ENCODE measurements at places on chromosomes 16 and 17.

GRCh38 chr16:26269673-26270072 is 577.9 kb downstream of the HS3ST4 start:
- no peak for DNase-seq

DNA sequence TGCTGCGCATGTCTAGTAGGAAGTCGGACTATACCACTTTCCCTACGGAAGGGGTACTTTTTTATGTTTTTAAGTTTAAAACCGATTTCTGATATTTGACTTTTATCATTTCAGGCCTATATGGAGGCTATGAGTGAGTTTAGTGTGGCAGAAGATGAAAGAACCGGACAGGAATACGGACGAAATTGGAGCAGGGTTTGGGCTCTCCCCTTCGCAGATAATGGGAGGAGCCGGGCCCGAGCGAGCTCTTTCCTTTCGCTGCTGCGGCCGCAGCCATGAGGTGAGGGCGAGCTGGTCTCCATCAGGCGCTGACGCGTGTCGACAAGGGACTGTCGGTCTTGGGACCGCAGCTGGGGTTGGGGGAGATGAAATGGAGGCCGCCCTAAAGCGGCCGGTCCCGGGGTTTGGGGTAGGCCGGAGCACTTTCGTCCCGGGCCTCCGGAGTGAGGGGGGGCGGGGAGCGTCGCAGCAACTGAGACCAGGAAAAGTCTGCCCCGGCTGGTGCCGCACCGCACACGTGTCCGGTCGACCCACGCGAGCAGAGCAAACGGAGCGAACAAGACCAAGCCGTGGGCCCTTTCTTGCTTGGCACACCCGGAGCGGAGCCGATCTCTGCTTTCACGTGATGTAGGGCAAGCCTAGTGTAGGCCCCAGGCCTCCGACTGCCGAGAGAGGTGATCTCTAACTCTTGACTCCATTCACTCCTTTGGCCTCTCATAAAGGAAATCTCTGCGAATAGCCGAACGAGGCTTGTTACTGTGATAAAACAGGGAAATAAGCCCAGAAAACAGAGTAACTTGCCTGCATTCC is at the start of gene RPL19:
Gene RPL19 (plus strand): TSS at position 214 of the 810 bp plus-strand sequence. CDS start 62 bp downstream, at position 276.
- peak; percentile 79 for DNase-seq

- no peak for DNase-seq
Observed at GRCh38 chr16:81942007-81942601, 69.2 kb downstream of the SDR42E1 start.

- peak; percentile 71 for DNase-seq
Observed at GRCh38 chr17:8056232-8056975, 17.5 kb downstream of the ALOX15B start.

- no peak for DNase-seq
Observed at GRCh38 chr16:87715658-87716057, 50.1 kb downstream of the KLHDC4 start.

DNA sequence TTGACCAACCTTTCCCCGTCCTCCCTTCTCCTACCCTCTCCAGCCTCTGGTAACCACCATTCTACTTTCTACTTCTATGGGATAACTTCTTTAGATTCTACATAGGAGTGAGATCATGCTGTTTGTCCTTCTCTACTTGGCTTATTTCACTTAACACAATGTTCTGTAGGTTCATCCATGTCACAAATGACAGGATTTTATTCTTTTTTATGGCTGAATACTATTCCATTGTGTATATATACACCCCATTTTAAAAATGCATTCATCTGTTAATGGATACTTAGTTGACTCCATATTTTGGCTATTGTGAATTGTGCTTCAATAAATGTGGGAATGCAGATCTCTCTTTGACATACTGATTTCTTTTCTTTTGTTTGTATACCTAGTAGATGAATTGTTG is 115.0 kb downstream of the RAB11FIP4 start:
- no peak for DNase-seq

GRCh38 chr16:81483064-81483969 is 38.7 kb downstream of the CMIP start:
- DNase-seq, result no peak
